ENCODE measurements at places on chromosomes 3 and 15. TPM values are rescaled to one million over a fixed set of nuclear protein-coding genes. Genes with fewer than 3 reads are reported as not detected.

ZBBX gene
- total RNA-seq, result not detected

DPPA2 gene
- not detected for total RNA-seq

SLC2A2 gene
- total RNA-seq, result not detected

HYPK gene
- total RNA-seq, result 14.1 TPM

SPTBN5 gene
- 1.0 TPM for total RNA-seq

AVEN gene
- 16.2 TPM for total RNA-seq

ARL6IP5 gene
- total RNA-seq, result 60.5 TPM

PLA2G4D gene
- total RNA-seq, result not detected

AAGAB gene
- 13.6 TPM for total RNA-seq

SLC22A13 gene
- not detected for total RNA-seq

PLAAT1 gene
- 14.6 TPM for total RNA-seq

MED12L gene
- 8.9 TPM for total RNA-seq

OR5AC2 gene
- total RNA-seq, result not detected

SST gene
- total RNA-seq, result not detected

CPN2 gene
- not detected for total RNA-seq

GOLGA8R gene
- total RNA-seq, result 3.1 TPM

P2RY12 gene
- 0.52 TPM for total RNA-seq

ABHD17C gene
- 3.7 TPM for total RNA-seq

FANCD2OS gene
- total RNA-seq, result not detected

SHC4 gene
- total RNA-seq, result 2.1 TPM

NISCH gene
- total RNA-seq, result 43.3 TPM

IL20RB gene
- total RNA-seq, result 0.52 TPM

CHRNA3 gene
- not detected for total RNA-seq

ALS2CL gene
- total RNA-seq, result 5.2 TPM

NME9 gene
- not detected for total RNA-seq

MEIS2 gene
- 4.2 TPM for total RNA-seq

HHLA2 gene
- total RNA-seq, result not detected

GOLGA6D gene
- under 0.01 TPM for total RNA-seq

CFAP91 gene
- under 0.01 TPM for total RNA-seq

FAM3D gene
- not detected for total RNA-seq

LMOD3 gene
- 31.8 TPM for total RNA-seq

KLHL40 gene
- total RNA-seq, result 179 TPM

ANKUB1 gene
- total RNA-seq, result not detected

TMC3 gene
- total RNA-seq, result not detected

IP6K2 gene
- total RNA-seq, result 33.9 TPM

MLF1 gene
- 57.9 TPM for total RNA-seq

RLBP1 gene
- 0.52 TPM for total RNA-seq

FBXO40 gene
- total RNA-seq, result 4.2 TPM

CTXN2 gene
- total RNA-seq, result not detected

CPA3 gene
- total RNA-seq, result 5.2 TPM

TMEM266 gene
- not detected for total RNA-seq

All from skeletal muscle tissue (tissue), 5 donors.